Epithelial cell of esophagus (primary cell): ENCODE measurements at places on chromosomes 6 and 20.

GRCh38 chr6:14443629-14444268 lies 326.2 kb downstream of the CD83 start:
- no peak for DNase-seq

DNA sequence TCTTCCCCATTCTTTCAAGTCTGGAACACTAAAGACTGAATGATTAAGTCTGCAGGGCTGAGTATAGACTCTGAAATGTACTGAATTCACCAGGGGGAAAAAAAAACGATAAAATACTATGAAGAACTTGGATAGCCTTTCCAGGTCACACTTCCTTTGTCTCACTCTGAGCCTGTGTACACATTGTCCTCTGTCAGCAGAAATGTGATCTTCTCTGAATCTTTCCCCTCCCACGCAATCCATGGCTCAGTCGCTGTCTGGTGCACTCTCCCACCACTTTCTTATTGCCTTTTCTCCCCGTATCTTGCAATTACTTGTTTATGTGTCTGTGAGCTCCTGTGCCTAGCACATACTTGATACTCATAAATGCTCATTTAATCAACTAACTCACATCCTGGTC lies 212.6 kb upstream of the RSPO3 start:
- DNase-seq, result peak; percentile 6

DNA sequence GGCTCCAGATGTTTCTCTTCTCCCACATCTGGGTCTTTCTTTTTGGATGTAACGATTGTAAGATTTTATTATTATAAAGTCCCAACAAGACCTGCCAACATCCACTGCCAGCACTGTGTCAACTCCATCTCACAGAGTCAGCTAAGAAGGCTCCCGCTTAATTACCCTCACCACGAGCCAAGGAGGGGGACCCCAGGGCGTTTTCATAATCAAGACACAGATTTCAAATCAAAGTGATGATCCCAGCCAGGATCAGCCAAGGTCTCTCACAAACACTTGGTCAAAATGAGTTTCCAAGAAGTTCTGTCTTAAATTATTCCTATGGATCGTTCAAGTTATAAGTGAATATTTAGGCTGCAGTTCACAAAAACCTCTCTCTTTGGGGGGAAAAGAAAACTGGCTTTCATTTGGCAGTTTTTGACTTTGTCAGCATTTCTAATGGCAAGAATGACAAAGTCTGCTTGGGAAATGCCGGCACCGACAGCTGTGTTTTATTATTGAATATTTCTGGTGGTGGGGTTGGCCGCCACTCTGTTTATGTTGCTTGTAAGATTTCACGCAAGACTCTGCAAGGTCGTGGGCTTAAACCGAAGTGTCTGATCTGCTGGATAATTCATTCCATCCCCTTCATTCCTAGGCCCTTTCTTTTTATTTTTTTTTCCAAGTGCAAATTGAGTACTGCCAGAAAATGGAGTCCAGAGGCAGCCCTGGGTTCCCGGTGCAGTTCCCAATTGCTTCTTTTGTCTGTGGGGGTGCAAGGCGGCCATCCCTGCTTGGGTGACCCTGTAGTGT lies 170.2 kb upstream of the PMEPA1 start:
- no peak for DNase-seq

- DNase-seq, result no peak
These were observed 28.2 kb downstream of the PDRG1 start for GRCh38 chr20:31923388-31924331.

DNA sequence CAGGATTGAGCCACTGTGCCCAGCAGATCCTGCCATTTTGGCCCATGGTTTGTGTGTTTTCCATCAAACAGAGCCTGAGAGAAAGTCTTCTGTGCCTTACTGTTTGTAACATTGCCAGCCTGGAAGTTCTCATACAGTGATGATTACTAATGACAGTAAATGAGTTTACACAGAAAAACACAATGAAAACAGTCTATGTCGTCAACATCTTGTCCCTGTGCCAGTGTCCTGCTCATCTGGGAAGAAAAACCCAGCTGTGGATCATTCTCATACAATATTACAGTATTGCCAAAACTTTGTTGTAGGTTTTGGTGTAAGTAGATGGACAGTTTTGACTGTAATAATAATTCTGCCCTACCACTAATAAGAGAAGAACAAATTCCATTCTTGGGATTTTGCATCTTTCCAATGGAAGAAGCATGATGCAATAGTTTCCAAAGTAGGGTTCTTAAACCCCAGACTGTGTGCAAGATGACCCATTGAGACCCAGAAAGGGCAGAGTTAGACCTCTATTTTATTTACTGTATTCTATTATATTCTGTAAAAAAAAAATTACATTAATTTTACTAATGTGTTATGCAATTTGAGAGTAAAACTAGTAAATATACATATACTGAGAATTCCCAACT lies 135.0 kb upstream of the JARID2 start:
- DNase-seq, result no peak

GRCh38 chr6:80357081-80357480 lies 250.6 kb downstream of the BCKDHB start:
- no peak for DNase-seq

- DNase-seq, result no peak
These were observed 41.0 kb downstream of the TMEM242 start for GRCh38 chr6:157282284-157282683.

GRCh38 chr6:16760516-16761470 lies at the start of gene ATXN1:
TSS of gene ATXN1 (minus strand) at chr6:16761460.
- peak; percentile 65 for DNase-seq

- DNase-seq, result no peak
These were observed 33.7 kb upstream of the CCND3 start for GRCh38 chr6:41975276-41975675.

GRCh38 chr20:36969051-36969450 lies 17.5 kb upstream of the SAMHD1 start:
- DNase-seq, result no peak

DNA sequence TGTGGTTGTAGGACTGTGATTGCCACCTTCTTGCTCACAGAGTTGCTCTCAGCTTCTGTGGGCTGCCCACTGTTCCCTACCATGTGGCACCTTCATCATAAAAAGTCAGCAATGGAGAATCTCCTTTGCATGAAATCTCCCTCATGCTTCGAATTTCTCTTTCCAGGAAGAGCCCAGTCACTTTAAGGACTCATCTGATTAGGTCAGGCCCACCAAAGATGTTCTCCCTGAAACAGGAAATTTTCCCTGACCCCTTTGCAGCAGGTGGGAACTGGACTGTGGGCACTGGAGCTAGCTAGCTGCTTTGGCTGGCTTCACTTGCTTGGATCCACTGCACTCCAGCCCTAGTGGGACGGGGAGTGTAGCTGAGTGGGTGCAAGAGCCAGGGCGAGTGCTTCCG lies 47.7 kb upstream of the FAM184A start:
- DNase-seq, result no peak

GRCh38 chr6:79385333-79385732 lies 150.9 kb upstream of the HMGN3 start:
- DNase-seq, result peak; percentile 5

DNA sequence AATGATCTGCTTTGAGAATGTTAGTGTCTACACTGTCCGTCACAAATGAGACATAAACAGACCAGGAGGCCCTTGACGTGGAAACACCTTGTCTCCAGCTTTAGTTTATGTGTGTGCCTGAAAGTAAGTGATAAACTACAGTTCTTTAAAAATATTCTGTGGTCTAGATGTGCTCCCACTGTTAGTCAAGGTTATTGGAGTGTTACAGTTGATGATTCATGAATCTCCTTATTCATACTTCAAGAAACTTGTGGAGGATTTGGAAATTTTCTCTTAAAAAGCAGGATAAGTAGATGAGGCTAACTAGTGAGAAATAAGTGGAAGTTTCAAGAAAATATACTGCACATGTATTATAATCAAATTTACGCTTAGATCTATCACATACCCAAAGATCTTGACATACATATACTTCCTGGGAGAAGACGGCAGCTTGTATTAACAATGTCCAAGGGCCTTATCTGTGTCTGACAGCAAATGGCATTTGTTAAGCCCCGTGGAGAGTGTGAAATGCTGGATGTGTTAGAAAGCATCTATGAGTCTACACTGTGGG lies 90.5 kb upstream of the MBOAT1 start:
- no peak for DNase-seq

- DNase-seq, result no peak
These were observed 99.9 kb downstream of the NRN1 start for GRCh38 chr6:5906842-5907241.

- DNase-seq, result peak; percentile 47
These were observed at the start of gene PLAGL1 for GRCh38 chr6:144008120-144008811. TSS of gene PLAGL1 (minus strand) at chr6:144008259. CDS start at chr6:143948136, 60,123 bp downstream.

- no peak for DNase-seq
These were observed 34.6 kb upstream of the SCUBE3 start for GRCh38 chr6:35178932-35179832.

DNA sequence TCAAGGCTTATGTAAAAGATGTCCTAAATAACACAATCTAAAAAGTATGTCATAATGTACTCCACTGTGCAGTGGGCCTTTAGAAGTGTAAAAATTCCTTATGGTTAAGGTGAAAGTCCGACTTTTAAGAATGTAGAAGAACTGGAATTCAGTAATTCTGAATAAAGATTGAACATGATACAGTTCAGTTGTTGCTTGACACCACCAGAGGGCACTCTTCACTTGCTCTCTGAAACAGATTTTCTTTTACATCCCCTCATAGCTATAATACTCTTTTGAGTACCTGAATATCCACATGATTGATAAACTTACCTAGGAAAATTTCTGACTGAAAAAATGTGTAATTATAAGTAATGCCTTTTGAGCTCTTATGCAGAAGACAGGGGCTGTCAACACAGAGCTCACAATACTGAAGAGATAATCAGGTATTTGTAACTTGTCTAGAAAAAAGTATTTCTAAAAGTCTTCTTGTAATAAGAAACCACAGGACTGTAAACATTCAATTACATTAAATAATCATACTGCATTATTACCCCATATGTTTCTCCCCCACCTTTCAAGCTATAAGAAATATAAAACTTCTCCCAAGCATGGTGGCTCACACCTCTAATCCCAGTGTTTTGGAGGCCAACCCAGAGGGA lies 92.1 kb downstream of the POPDC3 start:
- DNase-seq, result peak; percentile 71

DNA sequence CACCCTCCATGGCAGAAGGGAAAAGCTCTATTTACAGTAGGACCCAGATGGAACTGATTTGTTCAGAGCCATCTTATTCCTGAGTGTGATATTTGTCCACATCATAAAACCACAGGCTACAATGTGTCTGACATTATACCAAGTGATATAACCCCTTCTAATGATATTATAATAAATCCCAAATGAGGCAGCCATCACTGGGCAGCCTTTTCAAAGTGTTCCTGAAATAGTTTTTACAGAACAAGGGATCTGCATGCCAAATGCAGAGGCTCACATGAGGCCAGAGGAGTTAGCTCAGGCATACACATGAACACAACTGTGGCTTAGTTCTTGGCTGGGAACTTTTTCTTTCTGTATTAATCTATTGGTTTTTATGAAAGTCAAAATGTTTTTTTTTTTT lies 207.7 kb downstream of the MAFB start:
- DNase-seq, result no peak
